ENCODE measurements at places on chromosomes 1 and 21.

DNA sequence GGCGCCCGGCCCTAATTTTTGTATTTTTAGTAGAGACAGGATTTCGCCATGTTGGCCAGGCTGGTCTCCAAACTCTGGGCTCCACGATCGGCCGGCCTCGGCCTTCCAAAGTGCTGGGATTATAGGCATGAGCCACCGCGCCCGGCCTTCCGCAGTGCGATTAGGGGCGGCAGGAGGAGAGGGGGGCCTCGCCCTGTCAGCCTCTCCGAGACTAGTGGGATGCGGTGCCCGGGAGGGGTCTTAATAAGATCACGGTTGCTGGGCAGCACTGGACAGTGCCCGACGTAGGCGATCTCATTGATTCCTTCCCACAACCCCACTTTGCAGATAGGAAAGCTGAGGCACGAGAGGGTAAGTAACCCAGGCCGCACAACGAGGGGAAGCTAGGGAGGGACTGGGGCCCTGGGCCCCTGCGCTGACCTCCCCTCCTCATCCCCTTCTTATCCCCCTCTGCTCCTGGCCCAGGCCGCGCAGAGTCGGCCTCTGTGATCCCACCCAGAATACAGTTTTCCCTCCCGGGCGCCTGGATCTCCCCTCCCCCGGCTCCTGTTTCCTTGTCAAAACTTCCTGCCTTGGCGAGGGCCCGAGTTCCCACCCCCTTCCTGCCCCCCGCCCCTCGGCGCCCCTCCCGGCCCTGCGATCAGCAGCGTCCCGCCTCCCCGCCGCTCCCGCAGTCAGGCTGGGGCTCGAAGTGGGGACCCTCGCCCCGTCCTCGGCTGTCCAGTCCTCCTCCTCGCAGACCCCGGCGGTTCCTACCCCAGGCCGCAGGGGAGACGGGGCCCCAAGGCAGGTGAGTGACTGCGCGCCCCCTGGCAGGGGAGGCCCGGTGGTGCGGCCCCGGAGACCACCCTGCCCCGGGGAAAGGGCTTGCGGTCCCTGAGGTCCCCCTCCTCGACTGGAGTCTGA lies at the start of gene PEAR1:
Gene PEAR1 (plus strand): TSS at position 671 of the 906 bp plus-strand sequence. CDS start 10,209 bp downstream, outside the sequence.
- no peak for DNase-seq

GRCh38 chr1:218382261-218382660 lies 37.1 kb downstream of the TGFB2 start:
- no peak for DNase-seq

- no peak for DNase-seq
Observed at GRCh38 chr21:18744840-18745239, 341.3 kb upstream of the TMPRSS15 start.

GRCh38 chr1:35555601-35556477 lies 1.4 kb downstream of the KIAA0319L start:
- DNase-seq, result no peak

- DNase-seq, result no peak
Observed at GRCh38 chr1:28104866-28105467, 16.6 kb upstream of the EYA3 start.

DNA sequence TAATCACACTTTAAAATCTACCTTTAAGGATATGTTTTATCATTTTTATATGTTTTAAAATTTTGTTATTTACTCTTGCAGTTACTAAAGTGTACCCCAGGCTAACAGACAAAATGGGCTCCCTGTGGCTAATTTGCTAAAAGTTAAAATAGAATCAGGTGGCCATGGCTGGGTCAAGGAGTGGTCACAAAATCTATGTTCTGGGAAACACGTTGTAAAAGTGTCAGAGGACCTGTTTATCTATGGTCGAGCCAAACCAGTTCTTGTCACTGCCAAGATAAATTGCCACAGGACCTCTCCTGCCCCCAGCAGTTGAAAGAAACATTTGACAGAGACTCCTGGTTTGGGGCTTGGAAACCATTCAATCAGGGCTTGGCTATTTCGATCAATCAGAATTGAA lies 21.2 kb upstream of the TTLL7 start:
- no peak for DNase-seq

- DNase-seq, result no peak
Observed at GRCh38 chr1:173405834-173406233, 71.3 kb upstream of the PRDX6 start.

- DNase-seq, result no peak
Observed at GRCh38 chr1:158362482-158362881, 8.8 kb downstream of the CD1E start.

GRCh38 chr1:7684132-7684531 lies 87.0 kb upstream of the VAMP3 start:
- no peak for DNase-seq

- no peak for DNase-seq
Observed at GRCh38 chr1:54591127-54591756, 32.1 kb downstream of the FAM151A start.

- DNase-seq, result no peak
Observed at GRCh38 chr1:204560590-204561150, 44.5 kb downstream of the MDM4 start.

GRCh38 chr1:167401260-167401873 lies 117.0 kb downstream of the CD247 start:
- peak; percentile 53 for DNase-seq

DNA sequence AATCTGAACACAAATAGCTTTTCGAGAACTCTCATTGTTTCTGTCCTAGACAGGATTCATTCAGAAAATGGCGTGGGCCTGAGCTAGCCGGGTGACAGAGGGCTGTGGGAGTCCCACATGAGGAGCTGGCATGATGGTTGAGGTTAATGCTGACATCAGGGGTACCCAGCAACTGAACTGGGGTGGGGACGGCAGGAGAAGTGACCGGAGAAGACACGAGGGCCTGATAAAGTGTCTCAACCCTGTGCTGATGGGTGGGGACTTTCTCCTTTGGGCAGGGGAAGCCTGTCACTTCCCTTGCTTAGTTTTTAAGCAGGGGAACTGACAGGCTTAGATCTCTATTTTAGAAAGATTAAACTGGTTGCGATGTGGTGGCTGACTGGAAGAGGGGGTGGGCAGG lies 14.6 kb downstream of the CHIT1 start:
- DNase-seq, result no peak

DNA sequence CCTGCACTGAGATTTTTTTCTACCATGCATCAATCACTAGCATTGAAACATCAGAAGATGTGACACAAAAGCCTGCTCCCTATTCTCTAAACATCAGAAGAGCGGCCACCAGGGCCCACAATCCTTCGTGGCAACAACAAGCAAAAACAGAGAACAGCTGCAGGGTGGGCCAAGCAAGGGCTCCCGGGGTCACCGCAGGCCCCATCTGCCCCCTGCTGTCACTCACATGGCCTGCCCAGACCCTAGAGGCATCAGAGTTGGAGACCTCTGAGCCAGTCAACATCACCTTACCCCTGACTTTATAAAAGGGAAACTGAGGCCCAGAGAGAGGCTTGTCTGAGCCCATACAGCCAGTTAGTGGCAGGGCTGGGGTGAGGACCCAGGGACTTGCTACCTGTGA lies 1.8 kb downstream of the LAPTM5 start:
- no peak for DNase-seq

GRCh38 chr1:51515312-51515960 lies 3.6 kb downstream of the EPS15 start:
- no peak for DNase-seq

GRCh38 chr1:211327346-211327921 lies 801 bp downstream of the TRAF5 start:
- DNase-seq, result peak; percentile 54

DNA sequence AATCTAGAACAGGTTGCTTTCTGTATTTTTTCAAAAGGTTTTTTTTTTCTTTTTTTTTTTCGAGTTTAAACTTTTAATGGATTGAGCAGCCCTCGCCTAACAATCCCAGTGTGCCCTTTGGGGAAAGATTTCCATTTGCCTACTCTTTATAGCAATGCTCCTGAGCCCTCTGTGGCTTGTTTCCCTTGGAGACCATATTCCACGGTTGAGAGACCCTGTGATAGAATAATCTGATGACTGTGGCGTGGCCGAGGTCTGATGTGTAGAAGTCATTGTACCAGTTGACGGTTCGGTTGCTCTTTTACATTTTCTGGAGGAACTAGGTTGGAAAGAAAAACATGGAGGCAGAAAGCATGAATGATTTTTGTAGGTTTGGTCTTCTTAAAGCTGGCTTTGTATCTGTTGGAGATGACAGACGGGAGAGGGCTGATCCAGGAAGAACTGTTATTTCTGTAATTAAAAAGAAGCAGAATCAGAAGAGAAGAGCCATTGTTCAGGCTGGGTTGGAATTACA lies 305.7 kb upstream of the NRIP1 start:
- DNase-seq, result no peak

DNA sequence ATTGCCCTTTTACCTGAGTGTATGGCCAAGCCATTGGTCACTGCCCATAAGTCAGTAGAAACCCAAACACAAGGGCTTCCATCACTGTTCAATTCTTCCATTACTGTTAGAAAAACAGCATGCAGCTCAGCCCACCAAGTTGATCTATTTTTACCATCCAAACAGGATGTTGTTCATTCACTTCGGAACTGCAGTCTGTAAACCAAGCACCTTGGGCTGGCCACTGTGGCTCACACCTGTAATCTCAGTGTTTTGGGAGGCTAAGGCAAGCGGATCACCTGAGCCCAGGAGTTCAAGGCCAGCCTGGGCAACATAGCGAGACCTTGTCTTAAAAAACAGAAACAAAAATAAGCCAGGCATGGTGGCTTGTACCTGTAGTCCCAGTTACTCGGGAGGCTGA lies 8.7 kb upstream of the MFSD2A start:
- no peak for DNase-seq

DNA sequence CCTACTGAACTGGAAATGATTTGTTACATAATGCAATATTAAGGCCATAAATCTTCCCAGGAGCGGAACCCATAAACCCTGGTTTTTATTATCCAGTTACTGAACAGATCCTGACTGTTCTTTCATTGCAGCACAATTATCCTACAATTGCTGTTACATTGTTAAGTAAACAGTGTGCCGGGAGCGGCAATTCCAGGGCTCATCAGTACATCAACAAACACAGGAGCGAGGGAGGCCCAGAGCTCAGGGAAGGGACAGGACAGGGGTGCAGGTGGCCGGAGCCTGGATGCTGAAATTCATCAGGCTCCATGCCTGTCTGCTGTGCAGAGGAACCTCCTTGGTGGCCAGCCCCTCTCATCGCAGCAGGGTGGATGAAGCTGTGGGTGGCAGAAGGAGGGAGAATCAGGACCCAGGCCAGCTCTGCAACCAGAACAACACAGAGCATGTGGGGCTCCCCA lies 544.7 kb downstream of the NPHP4 start:
- no peak for DNase-seq

- DNase-seq, result no peak
Observed at GRCh38 chr1:37169743-37170275, 135.5 kb upstream of the GRIK3 start.

DNA sequence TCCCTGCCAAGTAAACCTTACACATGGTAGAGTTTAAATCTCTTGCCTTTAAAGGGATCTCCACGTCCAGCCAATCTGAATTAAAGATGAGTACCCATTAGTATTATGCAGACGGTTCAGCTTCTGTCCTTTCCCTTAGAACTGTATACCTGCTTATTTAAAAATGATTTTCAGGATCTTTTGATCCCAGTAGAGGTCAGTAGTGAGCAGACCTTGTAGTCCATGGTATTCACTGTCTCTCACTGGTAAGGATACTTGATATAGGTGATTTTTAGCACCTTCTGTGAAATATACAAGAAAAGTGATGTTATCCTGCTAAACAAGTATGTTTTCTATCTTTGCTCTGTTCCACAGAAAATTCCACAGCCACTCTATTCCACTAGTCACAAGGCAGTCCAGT lies 1211.6 kb upstream of the ADGRL4 start:
- no peak for DNase-seq

GRCh38 chr1:66511118-66511517 lies 22.8 kb upstream of the SGIP1 start:
- no peak for DNase-seq

GRCh38 chr1:1406101-1406820 lies 832 bp downstream of the MRPL20 start:
- no peak for DNase-seq

- DNase-seq, result peak; percentile 39
Observed at GRCh38 chr1:37673920-37674319, 18.4 kb upstream of the CDCA8 start.

GRCh38 chr1:169236880-169237279 lies 130.4 kb downstream of the ATP1B1 start:
- no peak for DNase-seq

DNA sequence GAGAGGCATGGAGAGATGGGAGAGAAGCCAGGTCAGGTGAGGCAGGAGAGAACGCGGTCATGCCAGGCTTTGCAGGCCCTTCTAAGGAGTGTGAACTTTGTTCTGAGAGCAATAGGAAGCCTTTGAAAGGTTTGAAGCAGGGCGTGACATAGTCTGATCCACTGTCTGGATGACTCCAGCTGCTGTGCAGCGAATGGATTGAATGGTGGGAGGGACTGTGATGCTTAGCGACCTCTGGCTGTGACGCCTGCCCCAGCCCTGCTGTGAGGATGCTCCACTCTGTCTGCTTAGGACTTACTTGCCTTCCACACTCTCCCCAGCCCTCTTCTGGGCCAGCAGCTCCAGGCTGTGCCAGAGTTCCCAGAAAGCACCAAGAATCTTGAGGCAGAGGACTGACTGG lies 41.8 kb upstream of the POU3F1 start:
- DNase-seq, result no peak

GRCh38 chr1:17719874-17720273 lies 35.3 kb upstream of the ACTL8 start:
- DNase-seq, result no peak

DNA sequence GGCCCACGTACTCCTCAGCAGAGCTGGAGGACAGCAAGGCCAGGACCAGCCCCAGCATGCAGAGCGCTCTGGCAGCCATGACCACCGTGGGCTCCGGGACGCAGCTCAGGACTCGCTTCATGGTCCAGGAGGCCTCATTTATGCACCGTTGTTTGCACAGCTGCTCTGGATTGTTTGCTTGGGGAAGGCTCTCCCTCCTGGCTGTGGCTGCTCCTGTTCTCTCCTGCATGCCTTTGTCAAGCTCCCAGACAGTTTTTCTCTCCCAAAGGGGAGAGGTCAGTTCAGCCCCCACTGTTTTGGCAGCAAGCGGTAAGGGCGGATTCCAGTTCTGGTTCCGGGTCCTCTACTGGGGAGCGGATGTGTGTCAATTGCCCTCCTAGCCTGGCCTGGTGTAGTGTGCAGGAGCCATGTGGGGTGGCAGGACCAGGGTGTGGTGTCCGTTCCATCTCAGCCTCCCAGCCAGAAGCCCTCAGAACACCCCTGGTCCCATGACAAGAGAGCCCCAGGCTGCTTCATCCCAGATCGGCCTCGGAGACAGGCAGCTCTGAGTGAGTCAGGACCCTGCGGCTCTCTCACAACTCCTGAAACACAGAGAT lies at the start of gene TFF3:
Gene TFF3 (minus strand): TSS at position 114 of the 596 bp plus-strand sequence. CDS start 35 bp downstream, at position 79.
- DNase-seq, result no peak

GRCh38 chr1:210617293-210617692 lies 288.6 kb downstream of the HHAT start:
- DNase-seq, result no peak

Data from CD8-positive, alpha-beta memory T cell (primary cell).